Right renal cortex interstitium (tissue), 3 donors: ENCODE measurements at places on chromosomes 6 and 20. TPM values are rescaled to one million over a fixed set of nuclear protein-coding genes. Genes with fewer than 3 reads are reported as not detected.
A peak's percentile ranks its signal among the peaks of the same experiment; 100 is the strongest.

The PLCB1 gene
- polyA plus RNA-seq: 42.8 TPM

The HLA-DRA gene
- 110 TPM for polyA plus RNA-seq

The SNAP25 gene
- 5.9 TPM for polyA plus RNA-seq

The ANGPT4 gene
- 0.15 TPM for polyA plus RNA-seq

The PRSS16 gene
- 0.35 TPM for polyA plus RNA-seq

The ANKEF1 gene
- polyA plus RNA-seq: 10.1 TPM

The TTLL9 gene
- polyA plus RNA-seq: 3.3 TPM

The TFB1M gene
- 17.0 TPM for polyA plus RNA-seq

The SMLR1 gene
- polyA plus RNA-seq: 1.8 TPM

The PRDM13 gene
- polyA plus RNA-seq: not detected

The FRK gene
- polyA plus RNA-seq: 4.9 TPM

DNA sequence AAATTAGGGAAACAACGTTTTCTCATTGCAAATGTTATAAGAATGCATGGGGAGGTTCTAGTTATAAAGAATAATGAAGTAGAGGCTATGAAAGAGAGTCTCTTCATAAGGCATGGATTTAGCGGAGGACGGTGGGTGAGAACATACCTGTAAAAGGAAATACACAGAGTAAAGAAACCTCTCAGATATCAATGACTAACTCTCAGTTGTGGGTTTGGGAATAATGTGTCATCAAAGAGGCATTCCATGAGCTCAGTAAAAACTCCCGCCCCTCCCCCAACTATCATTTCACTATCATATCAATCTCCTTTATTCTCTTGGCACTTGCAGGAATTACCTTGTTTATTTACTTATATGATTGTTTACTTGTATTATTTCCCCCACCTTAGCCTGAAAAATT is 695.4 kb downstream of the PTPRT start:
- no peak for DNase-seq

DNA sequence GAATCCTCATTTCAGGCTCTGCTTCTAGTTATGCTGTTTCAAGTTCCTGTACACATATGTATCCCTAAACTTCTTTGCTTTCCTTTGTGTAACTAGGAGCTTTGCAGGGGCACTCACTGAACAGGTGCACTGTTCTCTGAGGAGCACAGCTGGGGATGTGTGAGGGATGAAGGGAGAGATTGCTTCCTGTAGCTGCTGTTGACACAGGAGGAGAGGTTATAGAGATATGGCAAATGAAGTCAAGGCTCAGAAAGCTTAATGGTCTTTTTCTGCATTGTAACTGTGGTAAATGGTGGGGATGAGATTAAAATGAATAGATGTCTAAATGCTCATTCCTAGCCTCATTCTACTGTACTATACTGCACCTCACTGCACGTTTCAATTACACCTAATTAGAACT is 454.3 kb downstream of the BTBD3 start:
- no peak for DNase-seq

DNA sequence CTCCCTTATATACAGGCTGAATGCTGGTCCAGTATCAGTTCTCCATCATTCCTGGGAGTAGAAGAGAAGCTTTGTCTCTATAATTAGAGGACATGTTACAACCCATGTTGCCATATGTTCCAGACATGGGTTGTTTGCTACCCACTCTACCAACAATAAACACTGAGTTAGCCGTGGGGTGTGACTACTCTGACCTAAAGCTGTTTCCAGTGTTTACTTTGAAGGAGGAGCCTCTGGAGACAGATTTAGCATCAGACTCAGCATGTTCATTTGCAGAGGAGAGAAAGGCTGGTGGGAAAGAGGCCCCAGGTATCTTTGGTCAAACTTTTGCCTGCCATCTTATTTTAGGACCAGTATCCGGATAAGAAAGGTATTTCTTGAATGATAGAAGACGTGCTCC is 157.9 kb upstream of the SNX9 start:
- no peak for DNase-seq

GRCh38 chr6:131258010-131258652 is 122.9 kb downstream of the AKAP7 start:
- DNase-seq: no peak

- no peak for DNase-seq
Measured at GRCh38 chr6:151807513-151808370, at the start of gene ESR1. ESR1 (plus strand) TSS chr6:151807682; CDS start chr6:151807913, 231 bp downstream.

- DNase-seq: peak; percentile 86
Measured at GRCh38 chr6:27795697-27796494, 116.3 kb downstream of the OR2B2 start.

DNA sequence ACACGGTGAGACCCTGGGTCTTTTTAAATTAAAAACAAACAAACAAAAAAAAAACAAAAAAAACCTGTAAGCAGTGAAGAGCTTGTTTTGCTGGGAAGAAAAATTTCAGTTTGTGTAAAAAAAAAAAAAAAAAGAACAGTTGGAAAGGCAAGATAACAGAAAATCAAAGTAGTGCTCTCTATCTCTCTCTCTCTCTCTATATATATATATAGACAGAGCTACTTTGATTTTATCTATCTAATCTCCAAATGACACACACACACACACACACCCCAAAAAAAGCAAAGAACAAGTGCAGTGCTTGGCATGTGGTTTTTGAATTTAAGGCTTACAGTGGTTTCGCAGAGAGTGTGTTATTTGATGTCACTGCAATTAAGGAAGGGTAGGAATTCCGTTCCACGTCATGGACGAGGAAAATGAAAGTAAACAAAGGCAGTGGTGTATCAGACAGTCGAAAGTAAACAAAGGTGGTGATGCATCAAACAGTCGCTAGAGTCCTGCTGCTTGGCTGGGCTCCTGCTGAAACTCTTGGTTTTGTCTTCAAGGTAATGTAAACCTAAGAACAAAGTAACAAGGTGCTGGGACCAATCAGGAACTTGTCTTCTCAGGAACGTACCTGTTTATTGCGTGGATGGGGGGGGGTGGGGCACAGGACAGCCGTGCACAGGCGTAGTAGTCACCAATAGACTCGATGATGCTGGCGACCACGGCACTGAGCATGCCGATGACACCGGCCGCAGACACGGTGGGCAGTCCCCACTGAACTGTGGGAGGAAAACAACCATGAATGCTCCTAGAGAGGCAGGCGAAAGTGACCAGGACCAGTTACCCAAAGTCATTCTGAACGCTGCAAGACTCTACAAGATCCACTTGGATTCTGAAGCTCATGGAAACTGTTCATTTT is 131.8 kb downstream of the SLC23A2 start:
- no peak for DNase-seq

GRCh38 chr6:32244270-32244669 is 20.4 kb upstream of the NOTCH4 start:
- DNase-seq: no peak

DNA sequence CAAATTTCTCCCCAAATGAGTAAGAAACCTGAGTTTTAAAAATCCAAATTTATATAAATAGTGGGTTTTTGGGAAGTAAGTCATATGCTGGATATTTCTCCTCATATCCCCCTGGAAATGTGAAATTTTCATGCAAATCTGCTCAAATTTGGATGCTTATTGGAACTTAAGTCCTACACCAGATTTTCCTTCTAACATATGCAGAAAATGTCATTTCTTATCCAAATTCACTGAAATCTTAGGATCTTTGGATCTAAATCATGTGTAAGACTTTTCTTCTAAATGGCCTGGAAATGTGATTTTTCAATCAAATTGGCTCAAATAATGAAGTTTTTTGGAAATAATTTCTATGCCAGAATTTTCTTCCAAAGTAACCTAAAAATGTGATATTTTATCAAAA is 33.0 kb downstream of the ZNF133 start:
- no peak for DNase-seq

GRCh38 chr6:125392682-125393081 is 90.9 kb upstream of the HDDC2 start:
- no peak for DNase-seq

GRCh38 chr6:22368794-22369193 is 72.0 kb upstream of the PRL start:
- DNase-seq: no peak

- DNase-seq: no peak
Measured at GRCh38 chr20:62755817-62756724, 40.2 kb upstream of the MRGBP start.

GRCh38 chr20:13105864-13106457 is 97.2 kb downstream of the SPTLC3 start:
- DNase-seq: peak; percentile 8

GRCh38 chr6:90169374-90169773 is 127.3 kb downstream of the BACH2 start:
- DNase-seq: no peak

DNA sequence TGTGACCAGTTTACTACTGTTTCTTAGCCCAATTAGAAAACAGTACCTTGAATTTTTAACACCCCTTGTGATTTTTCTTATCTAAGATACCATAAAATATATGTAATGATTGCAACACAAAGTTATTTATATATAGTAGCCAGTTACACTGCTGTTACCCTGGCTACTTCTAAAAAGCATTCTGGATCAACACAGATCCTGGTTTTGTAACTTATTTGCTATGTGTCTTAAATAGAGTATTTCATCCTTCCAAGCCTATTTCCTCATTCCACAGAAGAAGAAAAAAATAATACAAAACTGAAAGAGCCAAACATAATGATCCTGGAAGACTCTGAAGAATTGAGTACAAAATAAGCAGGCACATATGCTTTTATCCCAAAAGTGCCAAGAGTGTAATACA is 19.0 kb upstream of the GSTA4 start:
- no peak for DNase-seq

- DNase-seq: no peak
Measured at GRCh38 chr20:20273286-20273685, 94.6 kb upstream of the INSM1 start.

GRCh38 chr6:158803733-158804143 is 15.4 kb downstream of the EZR start:
- DNase-seq: no peak

- no peak for DNase-seq
Measured at GRCh38 chr6:35686873-35687555, 1.7 kb downstream of the FKBP5 start.

DNA sequence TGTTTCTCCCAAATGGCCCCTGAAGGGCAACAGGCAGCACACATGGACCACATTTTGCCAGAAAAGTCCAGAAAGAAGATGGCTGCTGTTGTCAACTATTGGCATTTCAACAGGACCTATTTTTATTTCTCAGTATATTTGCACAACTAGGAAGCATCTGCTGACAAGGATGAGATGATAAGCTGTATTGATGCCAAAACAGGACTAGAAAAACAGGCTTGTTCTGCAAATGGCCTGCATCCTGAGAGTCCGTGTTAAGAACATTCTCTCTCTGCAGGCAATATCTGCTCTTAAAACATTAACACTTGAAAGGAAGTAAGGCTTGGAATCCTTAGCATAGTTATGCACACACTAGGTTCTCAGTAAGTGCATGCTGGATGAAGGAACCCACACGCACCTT is 283.7 kb downstream of the ESR1 start:
- no peak for DNase-seq

- DNase-seq: no peak
Measured at GRCh38 chr6:47733879-47734558, 35.6 kb downstream of the ADGRF4 start.

DNA sequence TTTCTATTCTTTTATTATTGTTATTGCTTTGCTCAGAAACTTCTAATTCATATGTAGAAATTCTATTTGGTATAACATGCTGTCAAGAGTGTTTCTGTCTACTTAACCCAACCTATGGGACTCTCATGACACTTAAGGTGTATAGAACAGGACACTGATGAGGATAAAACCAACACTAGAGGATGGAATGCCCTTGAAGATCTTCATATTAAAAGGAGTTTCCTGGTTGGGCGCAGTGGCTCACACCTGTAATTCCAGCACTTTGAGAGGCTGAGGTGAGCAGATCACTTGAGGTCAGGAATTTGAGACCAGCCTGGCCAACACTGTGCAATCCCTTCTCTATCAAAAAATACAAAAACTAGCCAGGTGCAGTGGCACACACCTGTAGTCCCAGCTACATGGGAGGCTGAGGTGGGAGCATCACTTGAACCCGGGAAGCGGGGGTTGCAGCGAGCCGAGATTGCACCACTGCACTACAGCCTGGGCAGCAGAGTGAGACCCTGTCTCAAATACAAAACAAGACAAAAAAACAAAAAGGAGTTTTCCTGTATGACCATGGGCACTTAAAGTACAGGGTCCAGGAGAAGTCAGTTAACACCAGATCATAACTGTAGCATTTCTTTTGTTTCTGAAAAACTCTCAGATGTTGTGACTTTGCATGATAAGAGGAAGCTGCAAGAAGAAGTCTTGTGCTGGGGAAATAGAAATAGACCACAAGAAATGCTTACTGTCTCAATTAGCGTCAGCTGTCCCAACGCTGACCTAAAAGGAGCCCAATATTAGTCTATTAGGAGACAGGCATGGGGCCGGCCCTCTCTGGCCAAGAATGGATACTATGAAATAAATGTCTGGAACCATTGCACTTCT is 38.9 kb upstream of the CD2AP start:
- no peak for DNase-seq

GRCh38 chr20:21693322-21693721 is 12.1 kb upstream of the PAX1 start:
- DNase-seq: no peak

GRCh38 chr20:59786801-59787537 is 146.5 kb downstream of the SYCP2 start:
- no peak for DNase-seq

GRCh38 chr6:108958900-108959770 is 110.9 kb downstream of the ARMC2 start:
- no peak for DNase-seq

DNA sequence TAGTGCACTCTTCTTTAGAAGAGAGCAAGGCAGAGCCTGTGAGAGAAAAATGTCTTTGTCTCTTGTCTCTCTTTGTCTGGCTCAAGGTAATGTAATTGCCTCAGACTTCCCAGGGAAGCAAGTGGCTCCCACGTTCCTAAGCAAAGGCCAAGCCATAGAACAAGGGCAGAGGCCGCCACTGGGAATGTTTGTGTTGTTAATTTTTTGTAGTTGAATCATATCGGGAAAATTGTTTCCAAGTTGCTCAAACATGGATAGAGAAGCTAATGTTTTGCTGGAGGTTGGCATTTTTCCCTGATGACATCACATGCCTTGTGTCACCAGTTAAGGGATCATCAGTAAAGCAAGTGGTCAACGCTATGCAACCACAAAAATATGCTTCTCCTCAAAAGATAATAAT is 211.5 kb upstream of the FOXA2 start:
- no peak for DNase-seq

GRCh38 chr20:51661609-51662178 is 106.5 kb downstream of the ATP9A start:
- DNase-seq: no peak

GRCh38 chr6:18245642-18246041 is 18.7 kb downstream of the DEK start:
- no peak for DNase-seq

GRCh38 chr20:45950330-45950646 is 15.8 kb downstream of the PCIF1 start:
- DNase-seq: no peak
